ENCODE measurements at places on chromosomes 6 and 20.

GRCh38 chr6:167153521-167153959 is 4.2 kb downstream of the GPR31 start:
- no peak for DNase-seq

DNA sequence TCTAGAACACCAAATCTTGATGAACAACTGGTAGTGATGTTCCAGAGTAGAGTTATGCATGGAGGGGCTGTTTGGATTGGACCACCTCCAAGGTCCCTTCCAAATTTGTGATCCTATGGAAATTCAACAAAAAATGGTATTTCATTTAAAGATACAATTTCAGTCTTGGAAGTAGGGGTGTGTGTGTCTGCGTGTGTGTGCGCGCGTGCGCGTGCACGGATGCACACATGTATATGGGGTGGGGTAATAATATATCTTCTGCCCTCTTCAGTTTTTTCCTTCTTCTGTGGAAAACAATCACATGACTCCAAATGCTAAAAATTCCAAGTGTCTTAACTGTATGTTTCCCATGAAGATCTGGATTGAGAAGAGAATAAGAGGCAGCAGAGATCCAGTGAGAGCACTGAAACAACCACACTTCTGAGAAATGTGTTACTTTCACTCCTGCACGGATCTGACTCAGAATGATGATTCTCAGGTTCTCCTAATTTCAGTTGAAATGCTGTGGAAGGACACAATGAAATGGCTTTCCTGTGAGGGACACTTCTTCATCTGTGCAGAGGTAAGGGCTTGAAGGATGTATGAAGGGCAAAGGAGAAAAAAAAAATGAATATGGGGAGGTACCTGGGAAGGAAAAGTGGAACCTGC is 10.6 kb upstream of the IL17F start:
- no peak for DNase-seq

DNA sequence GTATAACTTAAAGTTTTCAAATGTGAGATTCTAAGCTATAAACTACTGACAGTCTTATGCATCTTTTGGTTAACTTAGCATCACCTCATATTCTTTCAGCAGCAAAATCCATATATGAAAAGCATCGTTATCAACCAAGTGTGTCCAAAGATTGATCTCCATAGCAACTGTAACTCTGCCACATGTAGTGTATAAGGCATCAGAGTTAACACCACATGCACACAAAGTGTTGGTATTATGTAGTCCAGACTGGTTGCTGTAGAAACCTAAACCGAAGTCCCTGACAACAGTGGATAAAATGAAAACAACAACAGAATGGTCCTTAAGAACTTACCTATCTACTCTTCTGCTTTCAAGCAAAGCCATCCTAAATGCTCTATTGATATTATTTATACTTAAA is 39.6 kb downstream of the PDSS2 start:
- no peak for DNase-seq

- no peak for DNase-seq
Measured at GRCh38 chr6:131839388-131839787, 31.6 kb downstream of the ENPP1 start.

- DNase-seq = no peak
Measured at GRCh38 chr6:163369141-163369540, 45.4 kb upstream of the QKI start.

- no peak for DNase-seq
Measured at GRCh38 chr6:106748547-106749207, 119.3 kb downstream of the QRSL1 start.

GRCh38 chr6:12483712-12484111 is 193.6 kb downstream of the EDN1 start:
- no peak for DNase-seq

GRCh38 chr6:5214570-5215052 is 46.1 kb downstream of the LYRM4 start:
- no peak for DNase-seq

DNA sequence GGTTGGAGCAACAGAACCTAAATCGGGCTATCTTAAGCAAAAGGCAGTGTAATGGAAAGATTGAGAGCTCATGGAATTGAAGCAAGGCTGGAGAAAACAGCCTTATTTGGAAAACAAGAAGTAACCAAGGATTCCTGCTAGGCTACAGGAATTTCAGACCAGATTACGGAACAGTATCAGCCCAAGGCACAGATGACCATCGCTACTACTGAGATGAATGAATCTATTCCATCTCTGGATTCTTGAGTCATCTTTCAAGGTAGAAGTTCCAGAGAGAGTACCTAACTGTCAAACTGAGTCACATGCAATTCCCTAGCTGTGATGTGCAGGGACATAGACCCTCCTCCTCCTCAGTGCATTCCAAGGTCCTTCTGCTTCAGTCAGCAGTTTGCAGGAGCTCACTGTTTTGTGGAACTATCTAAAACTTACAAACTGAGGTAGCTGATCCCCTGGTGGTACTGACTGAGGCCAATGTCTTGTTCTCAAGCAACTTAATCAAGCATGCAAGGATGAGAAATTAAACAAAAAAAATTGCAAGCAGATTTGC is 62.0 kb upstream of the SMLR1 start:
- DNase-seq = no peak

GRCh38 chr20:4978050-4978918 is 23.0 kb downstream of the SLC23A2 start:
- DNase-seq = no peak

DNA sequence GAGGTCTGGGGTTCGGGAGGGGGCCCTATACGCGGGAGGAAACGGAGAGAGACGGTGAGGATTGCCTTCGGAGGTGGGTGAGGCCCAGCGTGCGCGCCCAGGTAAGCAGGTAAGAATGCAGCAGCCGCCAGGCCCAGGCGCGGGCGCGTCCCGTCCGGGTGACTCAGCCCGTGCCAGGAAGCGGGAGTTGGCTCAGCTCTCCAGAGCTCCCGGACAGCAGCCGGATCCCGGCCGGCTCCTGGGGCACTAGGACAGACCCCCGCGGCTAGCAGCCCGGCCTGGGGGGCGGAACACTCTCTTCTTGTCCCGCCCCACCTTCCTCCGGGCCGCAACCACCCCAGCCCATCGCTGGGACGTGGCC is 1.5 kb upstream of the MDFI start:
- no peak for DNase-seq

- DNase-seq = no peak
Measured at GRCh38 chr20:57475388-57476083, 49.4 kb downstream of the CTCFL start.

GRCh38 chr20:45840700-45841198 is 7.2 kb downstream of the SNX21 start:
- no peak for DNase-seq

DNA sequence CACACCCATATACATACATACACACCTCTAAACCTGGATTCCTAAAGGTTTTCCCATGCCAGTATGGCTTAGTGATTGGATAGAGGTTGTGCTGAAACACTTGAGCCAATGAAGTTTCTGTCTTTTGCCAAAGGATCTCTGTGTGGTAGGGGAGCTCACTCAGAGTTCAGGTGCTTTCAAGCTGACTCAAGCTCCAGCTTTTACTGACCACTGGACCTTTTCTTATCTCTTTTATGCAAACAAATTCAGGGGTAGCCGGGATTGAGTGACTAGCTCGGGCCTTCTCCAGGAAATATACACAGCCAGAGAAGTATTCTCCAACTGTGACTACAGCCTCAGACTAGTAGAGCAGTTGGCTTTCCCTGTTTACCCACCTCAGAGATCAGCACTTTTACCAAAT is 21.5 kb upstream of the DSE start:
- DNase-seq = no peak

DNA sequence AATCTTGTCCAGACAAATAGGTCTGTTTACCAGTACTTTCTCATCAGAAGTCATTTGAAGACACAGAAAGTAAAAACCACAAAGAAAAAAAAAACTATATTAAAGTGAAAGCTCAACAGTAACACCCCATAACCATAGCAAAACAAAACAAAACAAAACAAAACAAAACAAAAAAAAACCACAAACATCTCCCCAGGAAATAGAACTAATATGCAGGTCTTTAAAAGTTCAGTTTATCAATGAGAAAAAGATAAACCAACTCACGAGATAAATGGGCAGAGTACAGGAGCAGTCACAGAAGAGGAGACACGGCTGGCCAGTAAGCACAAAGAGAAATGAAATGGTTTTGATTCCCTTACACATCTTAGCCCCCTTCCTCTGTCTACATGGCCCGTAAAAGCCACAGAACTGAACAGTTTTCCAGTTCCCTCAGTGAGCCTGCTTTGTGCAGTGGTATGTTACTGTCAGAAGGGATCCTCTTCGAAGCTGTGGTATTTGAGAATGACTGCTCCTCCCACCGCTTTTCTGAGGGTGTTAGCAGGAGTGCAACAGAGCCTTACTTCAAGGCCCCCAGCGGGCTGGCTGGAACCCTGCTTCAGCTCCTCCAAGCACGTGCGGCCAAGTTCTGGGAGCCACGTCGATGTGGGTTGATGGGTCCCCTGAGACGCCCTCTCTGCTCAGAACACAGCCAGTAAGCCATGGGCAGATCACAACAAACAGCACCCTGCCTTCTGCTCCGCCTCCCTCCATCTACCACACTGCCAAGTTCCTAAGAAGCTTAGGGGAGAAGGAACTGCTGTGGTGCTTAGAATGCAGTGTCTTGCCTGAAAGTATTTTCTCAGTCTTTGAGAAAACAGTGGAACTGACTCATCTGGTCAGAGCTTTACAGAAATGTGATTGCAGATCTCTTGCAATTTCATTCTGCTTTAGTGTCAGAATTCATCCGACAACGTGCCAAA is 14.0 kb downstream of the UST start:
- no peak for DNase-seq

DNA sequence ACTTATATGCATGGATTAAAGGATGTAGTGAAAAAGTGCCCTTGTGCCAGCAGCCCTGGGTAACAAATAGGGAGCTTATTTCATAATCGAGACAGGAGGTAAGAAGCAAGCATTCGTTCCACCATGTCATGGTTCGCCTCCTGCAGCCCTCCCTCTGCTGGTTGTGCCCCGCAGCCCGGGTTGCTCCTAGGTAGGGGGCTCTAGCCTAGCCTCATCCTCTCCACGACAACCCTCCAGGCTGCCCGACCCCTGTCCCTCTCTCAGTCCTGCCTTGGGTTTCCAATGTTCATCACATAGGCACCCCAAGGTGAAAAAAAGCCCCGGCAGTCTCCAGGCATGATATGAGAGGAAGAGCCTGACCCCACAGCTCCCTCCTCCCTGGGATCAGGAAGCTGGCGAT is 75.5 kb upstream of the SYNDIG1 start:
- DNase-seq = no peak

DNA sequence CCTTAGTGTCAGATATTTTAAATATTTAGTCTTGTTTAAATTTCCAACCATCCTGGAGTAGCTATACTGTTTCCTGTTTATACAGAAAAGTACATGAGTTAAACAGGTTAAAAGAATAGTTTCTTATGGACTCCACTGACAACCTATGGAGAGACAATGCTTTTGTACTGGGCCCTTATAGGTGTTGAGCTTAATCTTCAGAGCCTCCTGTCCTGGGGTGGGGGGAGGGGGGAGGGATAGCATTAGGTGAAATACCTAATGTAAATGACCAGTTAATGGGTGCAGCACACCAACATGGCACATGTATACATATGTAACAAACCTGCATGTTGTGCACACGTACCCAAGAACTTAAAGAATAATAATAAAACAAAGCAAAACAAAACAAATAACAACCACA is 322.9 kb downstream of the GRIK2 start:
- DNase-seq = no peak

- DNase-seq = no peak
Measured at GRCh38 chr6:12014027-12014872, 2.1 kb downstream of the HIVEP1 start.

DNA sequence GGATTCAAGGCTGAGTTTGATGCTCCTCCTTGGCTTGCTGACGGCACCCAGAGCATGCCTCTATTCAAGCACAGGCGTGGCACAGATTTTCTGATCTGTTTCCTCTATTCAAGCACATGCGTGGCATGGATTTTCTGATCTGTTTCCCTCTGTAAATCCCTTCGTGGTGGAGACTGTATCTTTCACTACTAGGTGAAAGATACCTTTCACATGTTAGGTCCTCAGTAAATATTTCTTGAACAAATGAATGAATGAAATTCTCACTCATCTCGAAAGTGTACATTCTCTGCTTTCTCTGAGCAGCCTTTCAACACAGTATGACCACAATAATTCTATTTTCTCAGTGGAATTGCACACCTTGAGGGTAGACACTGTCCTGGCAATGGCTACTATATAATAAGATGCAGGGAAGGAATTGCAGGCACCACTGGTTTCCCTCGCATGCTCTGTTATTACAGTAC is 72.6 kb upstream of the F13A1 start:
- no peak for DNase-seq

- no peak for DNase-seq
Measured at GRCh38 chr20:10286356-10286755, 67.7 kb downstream of the SNAP25 start.

DNA sequence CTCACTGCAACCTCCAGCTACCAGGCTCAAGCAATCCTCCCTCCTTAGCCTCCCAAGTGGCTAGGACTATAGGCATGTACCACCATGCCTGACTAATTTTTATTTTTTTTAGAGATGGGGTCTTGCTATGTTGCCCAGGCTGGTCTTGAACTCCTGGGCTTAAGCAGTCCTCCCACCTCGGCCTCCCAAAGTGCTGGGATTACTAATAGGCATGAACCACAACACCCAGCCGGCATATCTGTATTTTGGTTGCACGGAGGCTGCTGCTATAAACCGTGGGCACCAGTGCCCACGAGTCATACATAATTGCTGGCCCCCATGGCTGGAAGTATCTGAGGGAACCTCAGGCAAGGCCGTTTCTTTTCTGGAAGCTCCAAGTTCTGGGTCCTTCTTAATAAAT is 18.3 kb upstream of the ADRM1 start:
- DNase-seq = no peak

- no peak for DNase-seq
Measured at GRCh38 chr6:42113936-42114636, 28.3 kb downstream of the C6orf132 start.

DNA sequence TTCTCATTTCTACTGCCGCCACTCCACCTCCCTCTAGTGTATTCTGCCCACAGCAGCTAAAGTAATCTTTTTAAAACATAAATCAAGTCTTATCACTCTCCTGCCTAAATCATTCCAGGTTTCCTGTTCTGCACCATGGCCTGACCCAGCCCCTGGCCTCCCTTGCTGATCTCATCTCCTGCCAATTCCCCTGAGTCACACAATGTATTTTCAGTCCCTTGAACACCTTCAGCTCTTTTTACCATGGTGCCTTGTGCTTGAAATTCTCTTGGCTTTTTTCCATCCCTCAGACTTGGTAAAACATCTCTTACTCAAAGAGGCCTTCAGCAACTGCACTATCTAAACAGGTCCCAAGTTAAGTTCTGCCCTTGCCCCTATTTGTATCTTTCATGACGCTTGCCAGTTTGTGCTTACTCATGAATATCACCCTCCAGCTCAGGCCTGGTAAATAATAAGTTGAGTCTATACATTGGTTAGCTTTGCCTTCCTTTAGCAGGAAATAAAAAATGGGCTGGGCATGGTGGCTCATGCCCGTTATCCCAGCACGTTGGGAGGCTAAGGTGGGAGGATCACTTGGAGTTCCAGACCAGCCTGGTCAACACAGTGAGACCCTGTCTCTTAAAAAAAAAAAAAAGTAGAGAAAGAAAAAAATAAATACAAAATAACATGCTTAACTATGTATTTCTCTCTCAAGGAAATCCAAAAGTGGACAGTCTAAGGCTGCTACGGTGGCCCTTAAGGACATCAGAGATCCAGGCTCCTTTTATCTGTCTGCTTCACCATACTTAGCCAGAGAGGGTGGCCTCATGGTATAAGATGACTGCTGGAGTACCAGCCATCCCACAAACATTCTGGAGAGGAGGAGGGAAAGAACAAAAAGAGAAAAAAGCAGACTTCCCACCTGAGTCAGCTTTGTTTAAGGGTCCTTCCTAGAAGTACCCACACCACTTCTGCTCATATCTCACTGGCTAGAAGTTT is 62.2 kb downstream of the ARFGEF2 start:
- DNase-seq = no peak
